ENCODE measurements at places on chromosomes 2 and 18. TPM values are rescaled to one million over a fixed set of nuclear protein-coding genes. Genes with fewer than 3 reads are reported as not detected.

MALL gene
- total RNA-seq: 39.9 TPM

CCDC148 gene
- total RNA-seq: 1.5 TPM

TBR1 gene
- not detected for total RNA-seq

ANKRD53 gene
- total RNA-seq: 0.83 TPM

ABCG8 gene
- not detected for total RNA-seq

DOCK10 gene
- total RNA-seq: 36.9 TPM

ACP1 gene
- 96.4 TPM for total RNA-seq

KIAA2012 gene
- total RNA-seq: 0.17 TPM

CFAP65 gene
- not detected for total RNA-seq

ANKRD30B gene
- 0.50 TPM for total RNA-seq

ADD2 gene
- not detected for total RNA-seq

ACVR1C gene
- total RNA-seq: 0.50 TPM

DLX2 gene
- 0.17 TPM for total RNA-seq

ASB18 gene
- not detected for total RNA-seq

UCN gene
- 1.8 TPM for total RNA-seq

PROKR1 gene
- total RNA-seq: not detected

UGT1A1 gene
- total RNA-seq: not detected

BCL2 gene
- 2.5 TPM for total RNA-seq

TDRD15 gene
- not detected for total RNA-seq

TIMM21 gene
- 19.2 TPM for total RNA-seq

SP140 gene
- total RNA-seq: 0.87 TPM

ZC3H15 gene
- 93.1 TPM for total RNA-seq

SRD5A2 gene
- not detected for total RNA-seq

INHA gene
- 0.33 TPM for total RNA-seq

COL4A4 gene
- 0.50 TPM for total RNA-seq

CXCR4 gene
- total RNA-seq: 1.0 TPM

ACADL gene
- 0.66 TPM for total RNA-seq

C2orf78 gene
- not detected for total RNA-seq

SERPINB2 gene
- total RNA-seq: 6.5 TPM

IL1F10 gene
- not detected for total RNA-seq

VWC2L gene
- not detected for total RNA-seq

CABYR gene
- total RNA-seq: 7.7 TPM

RFX8 gene
- 36.7 TPM for total RNA-seq

MC4R gene
- total RNA-seq: not detected

BOLL gene
- not detected for total RNA-seq

NFATC1 gene
- 1.9 TPM for total RNA-seq

CAPN14 gene
- total RNA-seq: 0.33 TPM

UGT1A5 gene
- total RNA-seq: not detected

PLCD4 gene
- total RNA-seq: 11.8 TPM

EFR3B gene
- total RNA-seq: 0.83 TPM

DSG4 gene
- total RNA-seq: not detected

CDH7 gene
- not detected for total RNA-seq

IL1A gene
- total RNA-seq: 0.33 TPM

SERPINB7 gene
- 0.87 TPM for total RNA-seq

IL36B gene
- total RNA-seq: not detected

CREG2 gene
- 0.83 TPM for total RNA-seq

GPAT2 gene
- total RNA-seq: 16.2 TPM

EMILIN1 gene
- total RNA-seq: 366 TPM

Measured in smooth muscle cell of trachea (primary cell).